ENCODE measurements at places on chromosomes 7 and 10. TPM values are rescaled to one million over a fixed set of nuclear protein-coding genes. Genes with fewer than 3 reads are reported as not detected.

PRRT4 gene
- total RNA-seq: not detected

SPDYE16 gene
- not detected for total RNA-seq

SLC16A12 gene
- total RNA-seq: 0.75 TPM

TRIL gene
- 1.3 TPM for total RNA-seq

ITGB8 gene
- 104 TPM for total RNA-seq

LRIT1 gene
- total RNA-seq: not detected

TMEM209 gene
- 24.0 TPM for total RNA-seq

GFRA1 gene
- total RNA-seq: 1.7 TPM

C10orf67 gene
- 0.07 TPM for total RNA-seq

WDR86 gene
- 19.6 TPM for total RNA-seq

BRI3 gene
- total RNA-seq: 127 TPM

STARD3NL gene
- 68.7 TPM for total RNA-seq

CELF2 gene
- total RNA-seq: 16.9 TPM

LRRTM3 gene
- total RNA-seq: not detected

NYAP1 gene
- total RNA-seq: 0.14 TPM

FAM204A gene
- 77.2 TPM for total RNA-seq

CYP2C19 gene
- total RNA-seq: not detected

ELMO1 gene
- 2.3 TPM for total RNA-seq

MKI67 gene
- total RNA-seq: 5.1 TPM

GPR26 gene
- total RNA-seq: 0.55 TPM

CYP3A7 gene
- not detected for total RNA-seq

PALD1 gene
- 3.9 TPM for total RNA-seq

LIPF gene
- not detected for total RNA-seq

FFAR4 gene
- not detected for total RNA-seq

ZNF117 gene
- 6.4 TPM for total RNA-seq

SORCS1 gene
- total RNA-seq: 2.1 TPM

CHAT gene
- not detected for total RNA-seq

TMEM213 gene
- not detected for total RNA-seq

KEL gene
- total RNA-seq: not detected

MYL10 gene
- not detected for total RNA-seq

DRGX gene
- not detected for total RNA-seq

CLCN1 gene
- total RNA-seq: not detected

TMEM196 gene
- not detected for total RNA-seq

DOCK4 gene
- total RNA-seq: 16.8 TPM

DPP6 gene
- total RNA-seq: 0.84 TPM

CPN1 gene
- total RNA-seq: 0.07 TPM

HIBADH gene
- total RNA-seq: 47.0 TPM

OPN4 gene
- total RNA-seq: not detected

INHBA gene
- total RNA-seq: 76.1 TPM

OR13A1 gene
- total RNA-seq: not detected

OR6B1 gene
- total RNA-seq: not detected

FAM13C gene
- 0.21 TPM for total RNA-seq

CRYGN gene
- 0.84 TPM for total RNA-seq

MRLN gene
- not detected for total RNA-seq

ABCB4 gene
- total RNA-seq: 6.4 TPM

TMEM236 gene
- total RNA-seq: 0.14 TPM

MORN4 gene
- total RNA-seq: 11.2 TPM

ZNF853 gene
- 25.7 TPM for total RNA-seq

DEPP1 gene
- total RNA-seq: 19.8 TPM

CPEB3 gene
- total RNA-seq: 1.3 TPM

ESYT2 gene
- total RNA-seq: 54.1 TPM

PLAC9 gene
- not detected for total RNA-seq

ITIH5 gene
- 1.5 TPM for total RNA-seq

CDK14 gene
- total RNA-seq: 18.2 TPM

MMD2 gene
- total RNA-seq: not detected

Data from kidney epithelial cell (primary cell).